ENCODE measurements at places on chromosomes 7 and 10.
A peak's percentile ranks its signal among the peaks of the same experiment; 100 is the strongest.

- no peak for DNase-seq
Measured at GRCh38 chr7:66518151-66518691, 110.5 kb upstream of the KCTD7 start.

DNA sequence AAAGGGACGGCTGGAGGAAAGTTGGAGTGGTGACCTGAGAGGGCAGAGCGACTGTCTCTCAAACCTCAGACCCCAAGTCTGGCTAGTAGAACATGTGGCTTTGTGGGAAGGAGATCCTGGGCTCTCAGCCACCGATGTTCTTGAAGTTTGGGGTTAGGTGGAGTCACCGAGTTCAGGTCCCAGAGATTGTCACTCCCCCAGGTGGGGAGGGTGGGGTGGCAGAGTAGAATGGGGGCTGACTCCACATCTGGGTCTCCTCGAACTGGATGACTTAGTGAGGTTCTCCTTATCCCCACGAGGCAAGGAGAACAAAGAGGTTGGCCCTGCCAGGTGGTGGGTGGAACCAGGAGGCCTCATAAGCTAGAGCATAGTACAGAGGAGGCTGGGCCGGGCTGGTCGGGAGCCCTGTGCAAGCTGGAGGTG is 14.7 kb upstream of the PNLIPRP2 start:
- DNase-seq, result no peak

DNA sequence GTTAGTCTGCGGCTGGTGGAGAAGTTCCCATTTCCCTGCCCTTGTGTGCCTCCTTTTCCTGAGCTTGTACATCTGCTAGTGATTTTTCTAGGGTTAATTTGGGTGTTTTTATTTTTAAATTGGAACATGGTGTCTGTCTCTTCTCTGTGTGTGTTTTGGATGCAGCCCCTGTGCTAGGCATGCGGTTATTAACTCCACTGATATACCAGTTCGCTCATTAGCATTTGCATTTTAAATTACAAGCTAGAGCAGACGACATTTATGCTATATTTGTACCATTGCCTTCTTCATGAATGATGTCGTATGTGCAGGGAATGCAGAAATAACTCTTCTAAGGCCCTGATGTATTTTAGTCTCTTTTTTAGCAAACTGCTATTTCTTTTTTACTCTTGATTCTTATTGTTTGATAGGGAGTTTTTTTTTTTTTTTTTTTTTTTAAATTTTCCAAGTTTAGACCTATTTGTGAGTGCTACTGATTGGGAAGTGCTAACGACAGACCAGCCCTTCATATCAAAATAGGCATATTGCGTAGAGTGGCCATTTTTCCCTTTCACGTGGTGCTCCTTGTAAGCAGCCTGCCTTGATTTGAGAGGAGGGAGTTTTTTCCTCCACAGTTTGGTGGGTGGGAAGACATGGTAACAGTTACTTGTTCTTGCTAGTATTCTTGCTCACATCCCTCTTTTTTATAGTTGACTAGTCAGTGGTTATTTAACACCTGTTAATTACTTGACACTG is 89.6 kb downstream of the LRRC4 start:
- no peak for DNase-seq

GRCh38 chr10:89916468-89917215 is 215.3 kb downstream of the KIF20B start:
- no peak for DNase-seq

DNA sequence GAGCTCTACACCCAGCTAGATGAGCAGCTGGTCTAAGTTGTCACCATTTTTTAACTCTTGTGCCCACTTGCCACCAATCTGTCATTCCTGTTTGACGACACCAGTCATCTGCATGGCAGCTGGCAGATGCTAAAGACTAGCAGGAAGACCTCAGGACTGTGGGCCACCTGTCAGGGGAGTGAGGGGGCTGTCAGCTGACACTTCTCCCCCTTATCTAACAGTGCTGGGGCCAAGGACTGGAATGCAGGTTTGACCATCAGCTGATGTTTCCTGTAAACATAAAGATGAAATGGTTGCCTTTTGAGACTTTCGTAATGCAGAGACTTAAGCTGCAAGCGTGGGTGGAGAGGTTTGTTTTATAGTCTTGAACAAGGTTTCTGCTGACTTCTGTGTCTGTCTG is 93.5 kb downstream of the WNT2 start:
- DNase-seq, result no peak

DNA sequence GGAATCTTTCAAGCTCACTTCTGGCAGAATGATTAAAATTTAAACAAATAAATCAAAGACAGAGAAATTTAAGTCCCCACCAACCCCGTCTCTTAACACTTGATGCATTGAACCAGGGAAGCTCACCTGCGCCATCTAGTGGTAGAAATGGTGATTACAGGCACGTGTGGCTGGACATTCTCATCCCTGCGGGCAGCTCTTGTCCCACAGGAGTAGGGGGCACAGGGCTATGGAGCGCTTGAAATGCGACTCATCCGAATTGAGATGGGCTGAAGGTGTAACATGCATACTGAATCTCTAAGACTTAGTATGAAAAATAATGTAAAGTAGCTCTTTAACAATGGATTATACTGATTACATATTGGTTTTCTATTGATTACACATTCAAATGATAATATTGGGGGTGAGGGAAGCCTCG is 24.8 kb upstream of the SLIT1 start:
- DNase-seq, result peak; percentile 63

Measured in germinal center (tissue), 1 donor.